AG09309 (cell line): ENCODE measurements at places on chromosomes 2 and 18.

DNA sequence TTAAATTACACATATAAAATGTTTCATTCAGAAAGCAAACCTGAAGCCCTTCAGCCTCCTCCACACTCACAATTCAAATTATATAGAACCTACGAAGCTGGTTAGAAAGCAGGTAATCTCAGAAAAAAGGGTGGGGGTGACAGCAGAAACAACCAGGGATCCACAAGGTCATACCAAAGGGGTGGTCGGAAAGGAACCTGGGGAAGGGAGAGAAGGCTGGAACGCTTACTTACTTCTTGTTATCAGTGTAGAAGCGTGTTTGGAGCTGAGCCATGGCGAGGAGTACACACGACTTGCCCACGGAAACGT, 316 bp downstream of the WDR12 start:
- DNase-seq = no peak

DNA sequence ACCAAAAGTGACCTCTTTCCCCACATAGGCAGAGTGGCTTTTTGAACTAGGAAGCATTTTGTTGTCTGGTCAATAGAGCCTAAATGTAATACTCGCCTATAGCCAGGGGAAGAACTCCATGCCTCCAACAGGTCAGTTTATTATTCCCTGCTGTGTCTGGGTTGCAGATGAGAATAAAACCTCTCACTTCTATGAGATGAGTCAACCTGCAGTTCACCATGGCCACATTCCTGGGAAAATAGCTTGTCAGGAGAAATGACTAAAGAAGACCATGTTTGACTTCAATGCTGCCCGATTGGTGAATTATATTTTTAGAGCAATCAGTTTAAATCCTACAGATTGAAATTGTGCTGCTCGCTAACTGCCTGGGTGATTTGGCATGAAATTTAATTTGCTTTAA, 46.7 kb upstream of the LRRTM1 start:
- no peak for DNase-seq

DNA sequence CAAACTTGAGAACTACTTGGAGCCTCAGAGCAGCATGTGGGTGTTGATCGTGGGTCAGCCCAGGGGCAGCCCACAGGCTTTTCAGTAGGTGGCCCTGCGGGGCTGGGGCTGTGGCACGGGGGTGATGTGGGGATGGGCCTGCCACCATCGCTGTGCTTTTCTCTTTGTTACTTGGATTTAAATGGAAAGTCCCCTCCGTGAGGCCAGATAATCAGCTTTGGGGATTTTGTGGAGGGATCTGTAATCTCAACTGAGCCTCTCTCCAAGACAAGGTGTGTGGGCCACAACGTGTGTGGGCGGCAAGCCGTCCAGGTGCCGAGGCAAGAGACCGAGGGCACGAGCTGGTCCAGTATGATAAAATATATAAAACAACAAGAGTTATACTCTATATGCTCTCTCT, 16.7 kb downstream of the COLEC11 start:
- DNase-seq = no peak

- no peak for DNase-seq
Observed at GRCh38 chr18:10453806-10454680, at the start of gene APCDD1. Gene APCDD1 (plus strand): TSS chr18:10454635. CDS start chr18:10454982, 347 bp downstream.

GRCh38 chr2:46748735-46749531, 166.7 kb downstream of the MCFD2 start:
- DNase-seq = peak; percentile 25

GRCh38 chr2:103743195-103743594, 981.4 kb downstream of the TMEM182 start:
- no peak for DNase-seq

DNA sequence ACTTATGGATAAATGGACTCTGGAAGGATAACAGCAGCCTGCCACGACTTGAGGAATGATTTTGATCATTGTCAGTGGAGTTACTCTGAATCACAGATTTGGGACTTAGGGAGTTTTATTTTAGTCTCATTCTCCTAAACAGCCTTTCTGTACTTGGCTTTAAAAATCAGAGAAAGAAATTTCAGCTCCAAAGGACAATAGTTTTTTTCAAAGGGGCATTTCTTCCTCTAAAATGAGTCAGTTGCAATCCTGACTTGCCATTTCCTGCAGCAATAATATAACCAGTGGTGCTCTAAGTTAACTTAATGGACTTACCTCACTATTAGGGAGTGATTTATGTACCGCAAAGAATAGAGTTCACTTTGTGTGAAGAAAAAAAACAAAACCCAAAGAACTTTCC, 35.1 kb upstream of the MTX2 start:
- no peak for DNase-seq

DNA sequence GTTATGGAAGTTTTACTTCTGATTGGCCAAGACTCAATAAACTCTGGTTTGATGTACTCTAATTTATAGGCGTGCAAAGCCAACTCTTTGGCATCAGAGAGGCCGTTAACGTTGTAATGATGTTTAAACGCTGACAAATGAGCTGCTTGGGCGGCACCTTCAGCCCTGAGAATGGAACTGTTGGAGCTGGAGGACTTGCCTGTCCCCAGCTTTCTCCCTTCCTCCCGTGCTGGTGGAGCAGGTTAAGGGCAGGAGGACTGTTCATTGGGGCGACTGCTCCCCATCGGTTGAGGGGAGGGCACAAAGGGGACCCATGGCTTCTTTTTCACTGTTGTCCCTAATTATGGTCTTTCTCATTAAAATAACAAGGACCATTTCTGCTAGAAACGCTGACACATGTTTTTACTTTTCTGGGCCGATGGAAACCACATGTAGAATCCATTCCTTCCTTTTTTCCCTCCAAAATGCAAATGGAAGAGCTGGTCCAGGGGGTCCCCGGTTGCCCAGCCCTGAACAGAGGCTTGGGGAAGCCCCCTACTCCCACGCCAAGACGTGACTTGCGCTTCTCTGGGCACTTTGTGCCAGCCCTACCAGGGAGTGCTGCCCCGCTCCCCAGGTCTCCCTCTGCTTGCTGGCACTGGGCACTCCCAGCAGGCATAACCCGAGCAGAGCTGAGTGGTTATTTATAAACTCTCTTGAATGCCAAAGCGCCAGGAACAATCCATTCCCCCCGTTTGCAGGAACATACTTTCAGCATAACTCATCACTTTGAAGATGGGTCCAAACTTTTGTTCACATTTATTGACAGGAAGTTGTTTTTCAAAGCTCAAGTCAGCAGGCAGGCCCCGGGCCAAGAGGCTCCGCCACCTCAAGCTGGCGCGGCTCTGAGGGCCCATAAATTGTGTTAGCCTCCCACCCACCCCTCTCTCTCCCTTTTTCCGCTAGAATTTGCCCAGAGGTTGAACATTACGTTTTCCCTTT, 170.1 kb downstream of the ASB1 start:
- peak; percentile 94 for DNase-seq

DNA sequence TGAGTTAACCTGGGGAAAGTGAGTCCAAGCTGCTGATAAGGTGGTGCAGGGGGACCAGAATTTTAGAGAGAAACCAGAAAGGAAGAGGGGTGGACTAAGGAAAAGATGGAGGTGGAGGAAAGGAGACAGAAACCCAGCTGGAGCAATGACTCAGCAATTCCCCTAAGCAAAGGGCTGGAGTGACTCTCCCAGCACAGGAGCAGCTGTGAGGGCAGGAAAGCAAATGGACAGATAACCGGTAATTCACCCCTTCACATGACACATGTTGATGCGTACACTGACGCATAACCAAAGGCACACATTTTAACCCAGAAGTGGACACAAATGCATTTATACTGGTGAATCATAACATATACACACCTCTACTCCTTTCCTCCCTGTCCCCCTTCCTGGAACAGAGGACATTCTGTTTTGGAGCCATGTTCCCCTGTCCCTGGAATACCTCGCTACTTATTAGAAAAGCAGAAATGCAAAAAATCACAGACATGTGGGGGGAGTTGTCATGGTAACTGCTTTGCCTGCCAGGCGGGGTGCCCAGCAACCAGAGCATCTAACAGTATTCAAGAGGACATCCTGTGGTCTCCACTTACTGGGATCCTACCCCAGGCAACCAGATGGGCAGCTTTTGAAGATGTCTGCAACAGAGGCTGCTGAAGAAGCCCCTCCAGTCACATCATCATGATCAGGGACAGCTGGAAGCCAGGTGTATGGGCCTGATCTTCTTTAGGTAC, 4.7 kb downstream of the CDK5R2 start:
- DNase-seq = peak; percentile 10

DNA sequence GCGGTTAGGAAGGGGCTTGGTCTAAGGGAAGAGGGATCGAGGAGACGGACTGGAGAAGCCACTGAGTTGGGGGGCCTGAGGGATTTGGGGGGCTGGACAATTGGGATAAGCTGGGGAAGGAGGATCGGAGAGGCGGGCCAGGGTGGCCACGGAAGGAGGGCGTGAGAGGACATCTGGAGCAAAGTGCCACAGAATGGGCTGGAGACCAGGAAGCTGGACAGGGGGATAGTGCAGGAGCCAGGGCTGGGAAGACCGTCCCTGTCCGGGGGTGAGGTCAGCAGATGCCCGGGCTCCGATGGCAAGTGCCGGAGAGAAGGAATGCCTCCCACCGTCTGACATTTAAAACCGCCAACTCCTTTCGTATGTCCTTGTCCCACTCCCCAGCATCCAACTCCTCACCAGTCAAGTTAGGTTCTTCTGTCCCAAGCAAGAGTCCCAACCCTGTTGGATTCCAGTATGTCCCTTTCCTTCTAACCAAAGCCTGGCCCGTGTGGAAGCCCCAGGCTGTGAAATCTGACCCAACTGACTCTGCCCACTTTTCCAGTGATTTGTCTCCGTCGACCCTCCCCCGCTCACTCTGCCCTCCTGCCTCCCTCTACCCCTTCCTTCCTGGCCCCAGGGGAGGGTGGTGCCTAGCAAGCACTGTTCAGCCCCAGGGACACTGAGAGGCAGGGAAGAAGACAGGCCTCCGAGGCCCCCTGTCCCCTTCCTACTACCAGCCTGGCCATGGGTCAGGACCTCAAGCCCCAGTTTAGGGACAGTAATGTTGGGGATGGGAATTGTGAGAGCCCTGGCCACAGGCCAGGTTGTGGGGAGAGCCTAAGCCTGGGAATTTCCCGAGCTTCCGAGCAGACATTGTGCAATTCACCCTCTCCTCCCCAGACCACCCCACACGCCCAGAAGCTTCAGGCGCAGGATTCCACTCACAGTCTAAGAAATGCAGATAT, 31.5 kb upstream of the TMBIM1 start:
- no peak for DNase-seq
